ENCODE measurements at places on chromosomes 11 and 22.

DNA sequence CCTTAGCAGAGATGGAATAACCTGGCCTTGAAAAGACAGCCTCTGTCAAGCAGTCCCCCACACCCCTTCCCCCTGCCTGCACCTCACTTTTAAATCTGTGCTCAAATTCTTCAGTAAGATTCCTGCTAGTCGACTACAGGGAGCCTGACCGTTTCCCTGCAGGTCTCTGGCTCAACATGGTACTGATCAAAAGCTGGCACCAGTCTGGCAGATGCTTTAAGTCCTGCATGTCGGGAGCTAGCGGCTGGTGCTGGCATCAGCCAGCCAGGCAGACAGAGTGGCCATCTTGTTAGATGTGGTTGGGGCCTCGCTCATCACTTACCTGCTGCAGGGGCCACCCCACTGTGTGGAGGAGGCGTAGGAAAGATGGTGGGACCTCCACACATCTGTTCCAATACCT is 204.4 kb upstream of the SORL1-AS1 start:
- no peak for DNase-seq

GRCh38 chr11:211295-211694 is 3.8 kb downstream of the RIC8A start:
- no peak for DNase-seq

GRCh38 chr11:114273890-114274635 is 22.1 kb upstream of the NNMT start:
- no peak for DNase-seq

GRCh38 chr11:76598426-76598839 is 72.1 kb downstream of the LRRC32 start:
- peak; percentile 60 for DNase-seq

GRCh38 chr22:39958949-39959639 is 1.1 kb upstream of the TMA7B start:
- DNase-seq, result no peak

DNA sequence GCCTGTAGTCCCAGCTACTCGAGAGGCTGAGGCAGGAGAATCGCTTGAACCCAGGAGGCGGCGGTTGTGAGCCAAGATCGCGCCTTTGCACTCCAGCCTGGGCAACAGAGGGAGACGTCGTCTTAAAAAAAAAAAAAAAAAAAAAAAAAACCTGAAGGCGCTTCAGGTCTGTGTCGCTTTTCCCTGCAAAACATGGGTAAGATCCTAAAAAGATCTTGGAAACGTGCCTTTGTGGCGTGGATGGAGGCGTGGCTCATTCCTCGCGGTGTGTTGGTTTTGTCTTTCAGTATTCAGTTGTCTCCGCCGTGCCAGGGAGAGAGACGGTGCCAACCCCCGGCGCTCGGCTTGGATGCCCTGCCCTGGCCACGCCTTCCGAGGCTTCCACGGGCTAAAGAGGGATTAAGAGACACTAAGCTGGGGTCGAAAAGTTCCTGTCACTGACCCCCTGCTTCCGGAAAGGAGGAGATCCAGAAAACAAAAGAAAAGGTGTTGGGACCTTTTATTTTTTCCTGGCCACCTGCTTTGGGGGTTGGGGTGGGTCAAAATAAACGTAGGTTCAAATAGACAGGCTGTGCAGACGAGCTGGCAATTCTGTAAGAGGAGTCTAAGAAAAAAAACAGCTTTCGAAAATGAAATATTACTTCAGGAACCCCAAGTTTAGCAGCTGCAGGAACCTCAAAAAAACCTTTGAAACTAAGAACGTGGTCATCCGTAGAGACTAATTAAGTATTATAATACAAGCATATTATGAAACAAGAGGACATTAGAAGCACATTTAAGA is 1.1 kb upstream of the SLC35F2 start:
- no peak for DNase-seq

DNA sequence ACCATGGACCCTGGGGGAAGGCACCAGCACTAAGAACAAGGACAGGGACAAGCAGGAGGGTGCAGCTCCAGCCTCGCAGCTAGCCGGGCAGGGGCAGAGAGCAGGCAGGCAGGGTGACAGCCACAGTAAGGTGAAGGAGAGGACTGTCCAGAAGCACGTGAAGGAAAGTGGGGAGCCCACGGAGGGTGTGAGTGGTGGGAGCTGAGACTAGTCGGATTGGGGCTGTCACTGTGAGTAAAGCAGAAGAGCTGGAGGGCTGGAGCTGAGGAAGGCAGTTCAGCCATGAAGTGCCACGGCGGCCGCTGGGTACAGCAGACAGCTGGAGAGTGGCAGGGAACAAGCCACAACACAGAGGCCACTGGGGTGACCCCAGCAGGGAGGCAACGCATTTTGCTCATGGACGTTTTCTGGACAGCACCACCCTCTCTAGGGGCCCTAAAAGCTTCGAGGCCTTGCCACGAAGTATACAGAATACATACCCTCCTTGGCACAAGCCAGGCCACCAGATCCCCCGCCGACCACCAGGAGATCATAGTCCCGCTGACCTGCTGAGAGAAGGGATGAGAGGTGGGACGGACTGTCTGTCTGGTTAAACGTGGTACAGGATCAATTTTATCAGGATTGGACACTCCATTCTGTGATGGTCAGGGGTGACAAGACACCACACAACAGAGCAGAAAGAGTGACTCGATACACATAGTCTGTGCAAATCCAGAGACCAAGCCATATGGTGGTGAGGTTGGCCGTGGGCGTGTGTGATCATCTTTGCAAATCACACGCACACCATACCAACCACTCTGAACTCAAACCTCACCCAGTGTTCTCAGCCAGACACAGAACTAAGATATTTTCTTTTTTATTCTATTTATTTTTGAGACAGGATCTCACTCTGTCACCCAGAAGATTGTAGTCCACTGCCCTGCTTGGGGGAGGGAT is 10.8 kb upstream of the COMT start:
- no peak for DNase-seq

DNA sequence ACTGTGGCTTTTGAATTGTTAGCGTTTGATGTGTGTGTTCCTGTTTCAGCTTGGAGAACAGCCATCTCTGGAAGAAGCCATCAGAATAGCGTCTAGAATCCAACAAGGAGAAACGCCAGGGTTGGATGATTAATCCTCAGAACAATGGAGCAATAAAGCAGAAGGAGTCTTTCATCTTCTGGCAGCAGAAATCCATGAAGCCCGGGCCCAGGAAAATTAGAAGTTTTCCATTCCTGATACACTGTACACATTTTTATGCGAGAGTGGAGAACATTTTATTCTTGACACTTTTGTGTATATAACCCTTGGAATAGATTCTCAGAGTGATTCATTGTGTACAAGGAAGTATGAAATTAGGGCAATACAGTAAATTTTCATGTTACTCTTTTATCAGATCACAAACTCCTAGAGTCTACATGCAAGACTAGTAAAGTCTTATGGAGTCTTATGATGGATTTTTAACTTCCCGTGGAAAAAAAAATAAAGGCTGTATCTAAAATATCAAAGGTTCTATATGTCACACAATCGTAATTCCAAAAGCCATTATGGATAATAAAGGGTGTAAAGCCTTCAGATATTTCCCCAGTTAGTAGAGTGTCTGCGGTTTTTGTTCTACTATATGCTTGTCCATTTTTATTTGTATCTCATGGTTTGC is 45.9 kb upstream of the WEE1 start:
- DNase-seq, result no peak

DNA sequence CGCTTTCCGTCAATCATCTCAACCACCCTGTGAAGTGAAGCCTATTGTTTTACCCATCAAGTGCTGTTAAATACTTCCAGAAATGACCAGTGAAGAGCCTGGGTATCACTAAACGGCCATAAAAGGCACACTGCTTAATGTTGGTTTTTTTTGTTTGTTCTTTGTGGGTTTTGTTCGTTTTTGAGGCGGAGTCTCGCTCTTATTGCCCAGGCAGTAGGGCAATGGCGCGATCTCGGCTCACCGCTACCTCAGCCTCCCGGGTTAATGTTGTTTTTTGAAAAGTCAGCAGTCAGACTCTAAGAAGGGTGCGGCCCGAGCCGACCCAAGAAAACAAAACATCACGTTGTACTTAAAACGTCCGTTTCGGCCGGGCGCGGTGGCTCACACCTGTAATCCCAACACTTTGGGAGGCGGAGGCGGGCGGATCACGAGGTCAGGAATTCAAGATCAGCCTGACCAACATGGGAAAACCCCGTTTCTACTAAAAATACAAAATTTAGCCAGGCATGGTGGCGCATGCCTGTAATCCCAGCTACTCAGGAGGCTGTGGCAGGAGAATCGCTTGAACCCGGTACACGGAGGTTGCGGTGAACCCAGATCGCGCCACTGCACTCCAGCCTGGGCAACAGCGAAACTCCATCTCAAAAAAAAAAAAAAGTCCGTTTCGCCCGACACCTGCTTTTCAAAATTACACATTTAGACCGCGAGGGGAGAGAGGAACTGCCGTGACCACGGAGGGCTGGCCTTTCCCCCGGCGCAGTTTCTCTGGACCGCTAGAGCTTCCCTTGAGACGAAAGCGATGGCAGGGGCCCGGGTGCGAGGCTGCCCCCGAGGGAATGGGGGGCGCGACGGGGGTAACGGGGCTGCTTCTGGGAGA is 714 bp downstream of the CD59 start:
- DNase-seq, result peak; percentile 80

DNA sequence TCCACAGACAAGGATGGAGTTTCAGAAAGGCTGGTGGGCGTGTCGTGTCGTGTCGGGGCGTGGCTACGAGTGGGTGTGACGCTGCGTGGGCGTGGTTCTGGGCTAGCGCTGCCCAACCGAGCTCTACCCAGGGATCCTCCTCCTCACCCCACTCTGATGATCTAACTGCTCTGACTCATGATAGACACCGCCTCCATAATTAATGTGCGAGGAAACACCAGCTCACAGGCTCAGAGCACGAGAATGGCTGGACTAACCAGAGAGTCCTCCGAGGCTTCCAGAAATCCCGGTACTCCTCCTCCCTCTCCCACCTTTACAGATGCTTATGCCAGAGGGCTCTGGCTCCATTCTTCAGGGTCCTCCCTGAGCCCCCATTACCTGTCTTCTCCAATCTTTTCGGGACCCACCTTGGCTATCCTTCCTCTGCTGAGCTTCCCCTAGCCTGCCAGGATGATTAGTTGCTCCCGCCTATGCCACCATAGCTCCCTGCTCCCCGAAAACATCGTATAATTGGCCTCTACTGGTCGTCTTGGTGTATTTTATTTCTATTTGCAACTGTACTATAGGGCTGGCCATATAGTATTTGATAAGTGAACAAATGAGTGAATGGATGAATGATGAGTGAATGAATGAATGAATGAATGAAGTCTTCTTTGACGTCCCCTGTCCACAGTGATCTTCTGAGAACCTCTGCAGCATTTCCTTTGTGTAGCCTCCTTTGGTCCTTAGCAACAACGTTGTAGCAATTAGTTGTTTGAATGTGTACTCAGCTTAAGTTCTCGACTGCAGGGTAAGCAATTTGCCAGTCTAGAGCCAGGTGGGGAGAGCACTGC is 21.7 kb downstream of the TMPRSS13 start:
- DNase-seq, result peak; percentile 83

DNA sequence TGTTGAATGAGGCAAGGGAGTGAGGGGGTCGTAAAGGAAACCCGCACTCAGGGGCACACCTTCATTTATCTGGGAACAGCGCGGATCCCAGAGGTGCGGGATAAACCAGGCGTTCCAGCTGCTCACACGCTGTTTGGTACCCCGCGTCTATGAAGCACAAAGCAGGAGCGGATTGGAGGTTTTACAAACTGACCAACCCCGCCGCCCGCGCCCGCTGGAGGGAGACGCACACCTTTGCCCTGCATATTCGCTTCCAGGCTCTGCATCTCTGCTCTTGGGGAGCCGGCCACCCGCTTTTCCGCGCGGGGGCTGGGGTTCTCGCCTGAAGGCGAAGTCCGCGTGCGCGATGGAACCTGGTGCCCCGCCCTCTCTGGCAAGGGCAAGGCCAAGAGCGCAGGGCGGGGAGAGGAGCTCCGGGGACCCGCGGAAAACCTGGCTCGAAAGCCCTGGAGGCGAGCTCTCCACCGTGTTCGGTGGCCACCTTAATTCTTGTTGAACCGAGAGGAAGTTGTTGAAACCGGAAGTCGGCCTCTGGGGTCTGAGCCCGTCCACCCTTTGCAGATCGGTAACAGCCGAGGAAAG is 6.8 kb upstream of the ALX4 start:
- peak; percentile 67 for DNase-seq

- no peak for DNase-seq
Measured at GRCh38 chr11:8201644-8202365, 33.0 kb upstream of the RIC3 start.

DNA sequence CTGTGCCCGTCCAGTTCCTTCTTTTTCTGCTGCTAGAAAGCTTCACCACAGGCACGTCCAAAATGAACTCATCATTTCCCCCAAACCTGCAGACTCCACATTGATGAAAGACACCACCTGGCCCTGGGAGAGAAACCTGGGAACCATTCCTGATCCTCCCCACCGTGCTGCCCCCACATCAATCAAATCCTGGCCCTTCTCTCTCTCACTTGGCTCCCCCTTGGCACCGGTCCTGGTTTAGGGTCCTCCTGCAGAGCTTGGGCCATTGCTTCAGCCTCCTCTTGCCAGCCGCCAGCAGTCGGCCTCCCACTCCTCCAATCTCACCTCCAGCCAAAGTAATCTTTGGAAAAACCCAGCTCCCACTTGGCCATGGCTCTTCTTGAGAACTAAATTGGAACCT is 38.5 kb downstream of the RIBC2 start:
- DNase-seq, result no peak

GRCh38 chr11:33362051-33362910 is 105.1 kb downstream of the HIPK3 start:
- no peak for DNase-seq

- DNase-seq, result no peak
Measured at GRCh38 chr11:77467993-77468392, 5.9 kb downstream of the PAK1 start.

- no peak for DNase-seq
Measured at GRCh38 chr11:62217191-62217748, 8.8 kb downstream of the SCGB2A1 start.

GRCh38 chr11:62186195-62186594 is 3.8 kb upstream of the SCGB1D1 start:
- no peak for DNase-seq

DNA sequence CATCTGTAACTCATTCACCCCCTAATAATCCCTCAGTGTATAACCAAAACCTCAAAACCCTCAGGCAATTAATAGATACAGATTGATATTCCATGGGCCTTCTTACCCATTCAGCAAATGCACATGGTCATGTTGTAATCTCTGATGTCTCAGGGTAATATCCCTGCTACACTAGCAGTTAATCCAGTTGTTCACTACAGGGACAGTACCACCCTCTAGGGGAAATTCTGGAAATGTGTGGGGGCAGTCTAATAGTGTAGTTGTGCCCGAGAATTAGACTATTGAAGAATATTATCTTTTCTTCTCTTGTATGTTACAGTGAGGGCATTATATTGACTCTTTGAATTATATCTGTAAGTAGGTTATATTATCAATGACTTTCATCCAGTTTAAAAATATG is 175.4 kb downstream of the CWF19L2 start:
- DNase-seq, result no peak

- DNase-seq, result no peak
Measured at GRCh38 chr11:72609476-72609875, 64.7 kb downstream of the PDE2A start.

- DNase-seq, result peak; percentile 46
Measured at GRCh38 chr22:36726007-36726380, 22.4 kb upstream of the CACNG2 start.

- peak; percentile 53 for DNase-seq
Measured at GRCh38 chr11:1082346-1082727, 7.7 kb downstream of the MUC2 start.
